Cortex of kidney (tissue), 1 donor: ENCODE measurements at places on chromosomes 12 and 14.

GRCh38 chr12:58314610-58315009, 373.2 kb downstream of the ATP23 start:
- DNase-seq, result no peak

GRCh38 chr12:69108037-69108436, 131.3 kb upstream of the CPSF6 start:
- no peak for DNase-seq

GRCh38 chr12:69880571-69880970, 55.5 kb downstream of the MYRFL start:
- DNase-seq, result no peak

DNA sequence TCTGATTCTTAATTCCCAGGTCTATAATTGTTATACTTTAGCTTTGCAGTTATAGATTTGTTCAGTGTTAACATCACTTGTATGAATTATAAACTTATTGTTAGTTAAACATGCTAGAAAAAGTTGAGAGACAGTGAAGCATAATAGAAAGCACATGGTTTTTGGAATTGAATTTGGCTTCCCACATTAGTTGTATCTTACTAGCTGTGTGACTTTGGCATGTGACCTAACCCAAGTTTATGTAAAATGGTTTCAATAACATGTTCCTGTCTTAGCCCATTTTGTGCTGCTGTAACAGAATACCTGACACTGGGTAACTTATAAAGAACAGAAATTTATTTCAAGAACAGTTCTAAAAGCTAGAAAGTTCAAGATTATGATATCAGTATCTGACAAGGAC, 146.3 kb downstream of the PDE3A start:
- DNase-seq, result no peak

GRCh38 chr12:12704593-12705230, 8.7 kb upstream of the GPR19 start:
- DNase-seq, result no peak

DNA sequence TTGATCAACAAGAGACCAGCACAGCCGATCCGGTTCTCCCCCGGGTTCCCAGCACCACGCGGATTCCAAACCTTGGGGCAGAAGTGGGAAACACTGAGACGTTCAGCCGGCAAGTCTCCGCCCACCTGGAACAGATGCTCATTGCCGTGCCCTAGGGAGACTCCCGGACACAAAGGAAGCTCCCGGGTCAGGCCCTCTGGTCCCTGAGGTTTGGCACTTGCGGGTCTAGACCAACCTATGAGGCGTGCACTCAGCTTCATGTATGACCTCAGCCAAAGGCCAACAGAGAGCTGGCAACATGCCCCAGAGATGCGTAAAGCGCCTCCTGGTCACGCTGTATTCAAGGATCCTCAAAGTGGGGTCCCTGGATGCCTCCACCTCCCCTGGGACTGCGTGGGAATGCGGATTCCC, 2.5 kb downstream of the RIMBP2 start:
- DNase-seq, result no peak

DNA sequence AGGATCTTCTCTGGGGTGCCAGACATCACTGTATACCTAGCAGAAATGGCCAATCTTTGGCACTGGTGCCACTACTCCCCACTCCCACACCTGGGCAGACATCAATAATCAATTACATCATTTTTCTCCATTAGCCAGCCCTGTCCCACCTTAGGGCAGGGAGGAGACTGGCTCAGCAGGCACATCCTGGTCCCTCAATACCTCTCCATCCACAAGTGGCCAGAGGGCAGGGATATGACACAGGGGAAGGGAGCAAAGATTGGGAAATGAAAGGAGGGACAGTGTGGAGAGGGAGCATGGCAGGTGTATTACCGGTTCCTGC, 10.2 kb downstream of the RAPGEF3 start:
- DNase-seq, result no peak

DNA sequence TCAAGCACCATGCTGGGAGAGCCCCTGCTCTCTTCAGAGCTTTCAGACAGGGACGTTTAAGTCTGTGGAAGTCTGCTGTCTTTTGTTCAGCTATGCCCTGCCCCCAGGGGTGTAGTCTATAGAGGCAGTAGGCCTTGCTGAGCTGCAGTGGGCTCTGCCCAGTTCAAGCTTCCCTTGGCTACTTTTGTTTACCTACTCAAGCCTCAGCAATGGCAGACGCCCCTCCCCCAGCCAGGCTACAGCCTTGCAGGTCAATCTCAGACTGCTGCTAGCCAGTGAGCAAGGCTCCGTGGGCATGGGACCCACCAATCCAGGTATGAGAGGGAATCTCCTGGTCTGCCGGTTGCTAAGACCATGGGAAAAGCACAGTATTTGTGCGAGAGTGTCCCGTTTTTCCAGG, 37.4 kb upstream of the C12orf71 start:
- no peak for DNase-seq

GRCh38 chr12:131056626-131057025, 102.9 kb downstream of the ADGRD1 start:
- DNase-seq, result no peak

DNA sequence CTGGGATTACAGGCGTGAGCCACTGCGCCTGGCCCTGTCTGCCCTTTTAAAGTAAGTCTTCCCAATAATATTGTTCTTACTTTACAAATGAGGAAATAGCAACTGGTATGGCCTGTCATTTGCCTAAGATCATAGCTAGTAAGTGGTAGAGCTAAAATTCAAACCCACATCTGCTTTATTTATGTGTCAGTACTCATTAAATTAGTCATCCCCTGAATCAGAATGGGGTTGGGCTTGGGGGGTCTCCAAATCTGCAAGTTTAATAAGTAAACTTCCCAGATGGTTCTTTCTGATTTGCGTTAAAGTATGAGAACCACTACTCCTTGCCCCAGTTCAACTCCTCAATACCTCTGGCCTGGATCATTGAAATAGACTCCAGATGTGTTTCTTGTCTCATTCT, 96.2 kb downstream of the FAR2 start:
- no peak for DNase-seq

- DNase-seq, result no peak
These were observed 141.5 kb upstream of the FGD4 start for GRCh38 chr12:32257695-32258496.

DNA sequence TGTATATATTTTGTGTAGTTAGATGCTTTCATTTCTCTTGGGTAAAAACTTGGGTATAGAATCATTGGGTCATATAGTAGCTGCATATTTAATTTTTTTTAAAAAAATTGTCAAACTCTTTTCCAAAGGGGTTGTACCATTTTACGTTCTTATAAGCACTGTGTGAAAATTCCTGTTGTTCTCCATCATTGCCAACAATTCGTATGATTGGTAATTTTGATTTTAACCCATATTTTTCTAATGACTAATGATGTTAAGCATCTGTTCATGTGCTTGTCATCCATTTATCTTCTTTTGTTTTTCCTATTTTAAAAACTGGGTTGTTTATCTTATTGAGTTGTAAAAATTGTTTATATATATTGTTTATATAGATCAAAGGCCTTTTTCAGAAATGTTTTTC, 77.4 kb downstream of the OTOGL start:
- no peak for DNase-seq

DNA sequence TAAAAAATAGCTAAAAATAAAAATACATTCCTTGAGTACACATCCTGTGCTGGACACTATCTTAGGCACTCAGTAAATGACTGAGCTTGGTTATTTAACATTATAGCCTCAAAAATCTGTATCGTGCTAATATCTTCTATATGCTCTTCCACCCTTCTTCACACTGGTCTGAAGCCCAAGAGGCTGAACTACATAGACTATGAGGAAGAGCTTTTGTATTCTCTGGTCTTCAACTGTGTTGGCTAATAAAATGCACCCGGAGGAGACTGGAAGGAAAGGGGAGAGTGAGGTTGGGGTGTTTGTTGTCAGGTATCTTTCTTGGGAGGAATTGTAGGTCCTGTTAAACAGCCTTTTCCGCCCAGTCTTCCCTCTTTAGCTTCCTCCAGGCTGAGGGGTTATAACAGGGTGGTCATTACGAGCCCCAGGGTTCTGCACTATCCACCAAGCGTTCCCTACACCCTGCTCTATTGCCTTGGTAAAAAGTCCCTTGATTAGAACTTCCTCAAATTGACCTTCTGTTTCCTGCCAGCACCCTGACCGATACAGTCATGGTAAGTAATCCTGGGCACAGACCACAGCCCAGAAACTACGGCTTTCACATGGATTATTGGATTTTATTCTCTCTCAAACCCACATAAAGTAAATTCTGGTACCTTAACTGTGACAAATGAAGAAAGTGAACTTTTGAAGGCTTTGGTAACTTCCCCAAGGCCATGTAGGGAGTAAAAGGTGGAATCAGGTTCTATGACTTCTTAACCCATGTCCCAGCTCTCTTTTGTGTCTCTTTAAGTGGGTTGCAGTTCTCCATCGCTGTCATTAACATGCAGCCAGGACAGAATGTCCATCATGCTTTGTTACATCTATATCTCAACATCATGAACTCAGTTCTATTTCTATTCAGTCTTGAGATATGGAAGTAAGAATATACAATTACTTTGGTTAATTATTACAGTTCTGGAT, 71.3 kb downstream of the PTHLH start:
- DNase-seq, result no peak

DNA sequence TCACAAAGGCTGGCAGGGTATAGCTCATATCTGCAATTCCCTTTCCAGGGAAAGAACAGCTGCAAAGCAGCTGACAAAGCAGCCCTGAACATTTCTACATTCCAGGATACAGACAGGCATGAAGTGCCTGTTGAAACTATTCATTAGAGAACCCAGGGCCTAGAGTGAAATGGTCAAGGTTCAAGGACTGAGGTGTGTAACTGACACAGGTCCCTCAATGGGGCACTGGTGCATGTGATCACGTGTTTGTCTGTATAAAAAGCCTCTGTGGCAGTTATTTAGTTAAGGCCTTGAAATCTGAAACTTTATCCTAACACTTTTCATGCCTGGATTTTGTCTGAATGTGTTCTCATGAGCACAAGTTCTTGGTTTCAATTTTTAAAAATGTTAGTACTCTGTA, 47.1 kb downstream of the GIT2 start:
- no peak for DNase-seq

- no peak for DNase-seq
These were observed 11.8 kb downstream of the P2RX7 start for GRCh38 chr12:121144416-121144914.

- DNase-seq, result no peak
These were observed 120.7 kb upstream of the PWP1 start for GRCh38 chr12:107564946-107565345.

- DNase-seq, result no peak
These were observed 280.0 kb upstream of the CRY1 start for GRCh38 chr12:107373238-107373809.

DNA sequence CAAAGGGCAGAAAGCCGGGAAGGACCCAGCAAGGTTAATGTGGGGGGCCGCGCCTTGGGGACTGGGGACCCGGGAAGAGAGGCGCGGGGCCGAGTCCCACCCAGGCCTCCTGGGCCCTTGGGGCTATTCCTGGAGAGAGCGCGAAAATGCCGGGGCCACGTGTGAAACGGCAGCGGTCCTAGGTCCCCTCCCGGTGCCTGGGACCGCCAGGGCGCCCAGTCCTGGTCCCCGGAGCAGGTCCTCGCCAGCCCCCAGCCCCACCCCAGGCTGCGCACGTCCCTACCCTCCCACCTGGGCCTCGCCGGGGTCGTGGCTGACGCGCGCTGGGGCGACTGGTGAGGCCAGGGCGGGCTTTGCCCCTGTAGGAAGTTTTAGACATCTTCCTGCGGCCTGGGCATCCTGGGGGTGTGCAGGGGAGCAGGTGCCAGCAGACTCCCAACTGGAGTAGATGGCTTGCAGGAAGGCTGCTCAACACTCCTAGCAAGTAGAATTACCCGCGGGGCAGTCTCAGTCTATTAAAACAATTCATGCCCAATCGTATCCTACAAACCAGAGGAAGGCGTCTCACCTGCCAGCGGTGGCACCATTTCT, 708 bp downstream of the FAR2 start:
- DNase-seq, result no peak

DNA sequence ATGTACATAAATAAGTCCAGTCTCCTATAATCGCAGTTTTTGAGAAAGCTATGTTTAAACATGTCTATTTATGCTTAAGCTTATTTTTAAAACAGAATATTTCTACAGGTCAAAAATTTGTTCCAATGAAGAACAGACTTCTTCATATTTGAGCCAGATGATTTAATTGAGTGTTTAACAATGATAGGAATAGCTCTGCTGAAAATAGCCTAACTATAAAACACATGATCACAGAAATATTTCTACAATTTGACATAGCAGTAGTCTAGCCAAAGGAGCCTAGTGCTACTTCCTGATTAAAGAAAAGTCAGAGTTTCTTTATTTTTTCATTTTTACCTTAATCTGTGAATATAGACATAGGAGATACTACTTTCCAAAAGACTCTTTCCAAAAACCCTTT, 29.4 kb downstream of the DCP1B start:
- DNase-seq, result no peak
